ENCODE measurements at places on chromosomes 16 and 17. TPM values are rescaled to one million over a fixed set of nuclear protein-coding genes. Genes with fewer than 3 reads are reported as not detected.

DNA sequence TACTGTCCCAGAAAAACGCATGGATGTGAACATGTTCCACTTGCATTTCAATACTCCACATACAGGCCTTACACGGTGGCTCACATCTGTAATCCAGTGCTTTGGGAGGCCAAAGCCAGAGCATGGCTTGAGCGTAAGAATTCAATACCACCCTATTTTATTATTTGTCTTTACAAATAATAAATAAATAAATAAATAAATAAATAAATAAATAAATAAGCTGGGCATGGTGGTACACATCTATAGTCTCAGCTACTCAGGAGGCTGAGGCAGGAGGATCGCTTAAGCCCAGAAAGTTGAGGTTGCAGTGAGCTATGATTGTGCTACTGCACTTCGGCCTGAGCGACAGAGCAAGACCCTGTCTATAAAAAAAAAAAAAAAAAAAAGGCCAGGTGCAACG, 53.9 kb downstream of the PLXDC1 start:
- DNase-seq = no peak

GRCh38 chr17:62805234-62805633, 2.9 kb downstream of the MARCHF10 start:
- no peak for DNase-seq

GRCh38 chr17:78715000-78715771, 66.9 kb downstream of the CYTH1 start:
- peak; percentile 49 for DNase-seq

DNA sequence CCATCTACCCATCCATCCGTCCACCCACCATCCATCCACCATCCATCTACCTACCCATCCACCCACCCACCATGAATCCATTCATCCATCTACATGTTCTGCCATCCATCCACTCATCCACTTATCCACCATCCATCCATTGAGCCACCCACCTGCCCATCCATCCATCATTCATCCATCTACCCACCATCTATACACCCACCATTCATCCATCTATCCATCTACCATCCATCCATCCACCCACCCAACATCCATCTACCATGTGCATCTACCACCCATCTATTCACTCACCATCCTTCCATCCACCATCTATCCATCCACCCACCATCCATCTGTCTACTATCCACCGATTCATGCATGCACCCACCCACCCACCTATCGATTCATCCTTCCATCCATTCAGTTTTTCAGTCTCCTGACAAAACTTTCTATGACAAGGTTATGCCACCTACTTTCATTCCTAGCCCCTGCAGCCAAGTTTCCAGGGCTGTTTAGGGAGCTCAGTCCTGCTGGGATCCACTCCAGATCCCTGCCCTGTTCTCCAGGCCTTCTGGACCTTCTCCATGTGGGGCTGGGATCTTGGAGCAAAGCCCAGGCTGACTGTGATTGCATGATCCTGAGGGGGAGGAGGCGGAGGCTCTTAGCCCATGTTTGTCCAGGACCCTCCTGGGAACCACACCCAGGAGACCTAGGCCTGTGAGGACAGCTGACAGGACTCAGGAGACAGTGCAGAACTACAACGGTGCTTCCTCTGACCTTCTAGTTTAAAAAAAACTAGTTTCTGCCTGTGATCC, 27.4 kb downstream of the BCO1 start:
- no peak for DNase-seq

DNA sequence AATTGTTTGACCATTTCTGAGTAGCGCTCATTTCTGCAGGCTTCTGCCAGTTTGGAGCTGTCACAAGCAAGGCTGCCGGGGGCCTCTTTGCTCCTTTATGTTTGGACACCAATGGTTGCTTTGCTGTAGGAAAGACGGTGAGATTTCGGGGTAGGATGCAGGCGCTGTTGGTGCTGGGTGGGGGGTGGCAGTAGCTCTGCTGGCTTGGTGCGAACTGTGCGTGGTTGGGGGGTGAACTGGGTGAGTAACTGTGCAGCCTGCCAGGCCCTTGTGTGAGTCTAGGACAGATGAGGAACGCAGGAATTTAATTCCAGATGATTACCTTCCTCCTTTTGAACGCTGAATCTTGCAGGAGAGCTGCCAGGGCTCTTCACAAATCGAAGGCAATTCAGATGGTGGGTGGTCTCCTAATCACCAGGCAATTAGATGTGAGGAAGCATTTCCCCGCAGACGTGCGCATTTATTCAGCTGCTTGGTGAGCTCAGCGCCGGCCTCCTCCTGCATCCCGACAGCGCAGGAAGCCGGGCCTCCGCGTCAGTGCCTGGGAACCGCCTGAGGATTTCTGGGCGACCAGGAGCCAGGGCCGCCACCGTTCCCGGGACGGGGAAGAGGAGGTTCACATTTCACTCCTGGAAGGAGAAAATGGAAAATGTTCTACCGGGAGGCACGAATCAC, 154.4 kb downstream of the FOXL1 start:
- DNase-seq = peak; percentile 59

GRCh38 chr17:35747540-35748017, 5.5 kb downstream of the GAS2L2 start:
- DNase-seq = peak; percentile 89

DNA sequence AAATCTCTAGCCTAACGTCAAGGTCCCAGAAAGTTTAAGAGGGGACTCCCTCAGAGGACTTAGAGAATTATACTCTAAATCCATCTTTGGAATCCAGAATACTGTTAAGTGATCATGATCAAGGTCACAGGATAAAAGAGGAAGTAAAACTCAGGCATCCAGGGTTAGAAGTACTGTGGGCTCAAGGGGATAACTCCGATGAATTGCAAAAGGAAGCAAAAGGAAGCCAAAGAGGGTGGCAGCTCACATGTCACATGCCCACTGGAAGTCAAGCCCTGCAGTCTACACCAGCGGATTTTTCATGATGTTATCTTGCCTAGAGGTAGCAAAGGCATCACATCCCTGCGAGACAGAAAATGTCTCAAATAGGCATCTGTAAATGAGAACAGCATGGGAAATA, 3.8 kb downstream of the ZNF821 start:
- no peak for DNase-seq

DNA sequence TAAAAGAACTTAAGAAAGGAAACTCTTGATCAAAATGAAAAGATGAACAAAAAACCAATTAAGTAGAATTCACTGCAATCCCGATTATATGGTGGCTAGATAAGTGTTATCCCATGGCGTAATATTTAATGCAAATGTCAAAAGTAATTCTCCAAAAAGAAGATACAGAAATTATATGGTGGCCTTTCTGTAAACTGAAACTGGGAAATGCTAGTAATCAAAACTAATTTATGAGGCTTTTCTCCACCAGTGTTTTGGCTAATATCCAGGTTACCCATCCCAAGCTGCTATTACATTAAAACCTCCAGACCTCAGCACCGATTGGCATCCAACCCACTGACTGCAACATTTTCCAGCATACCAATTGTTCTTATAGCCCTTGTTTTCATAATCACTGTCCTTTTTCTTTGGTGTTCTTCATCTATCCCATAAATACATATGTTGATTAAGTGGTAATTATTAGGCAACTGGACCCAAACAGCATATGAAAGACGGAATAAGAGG, 77.2 kb upstream of the TNRC6A start:
- peak; percentile 22 for DNase-seq

DNA sequence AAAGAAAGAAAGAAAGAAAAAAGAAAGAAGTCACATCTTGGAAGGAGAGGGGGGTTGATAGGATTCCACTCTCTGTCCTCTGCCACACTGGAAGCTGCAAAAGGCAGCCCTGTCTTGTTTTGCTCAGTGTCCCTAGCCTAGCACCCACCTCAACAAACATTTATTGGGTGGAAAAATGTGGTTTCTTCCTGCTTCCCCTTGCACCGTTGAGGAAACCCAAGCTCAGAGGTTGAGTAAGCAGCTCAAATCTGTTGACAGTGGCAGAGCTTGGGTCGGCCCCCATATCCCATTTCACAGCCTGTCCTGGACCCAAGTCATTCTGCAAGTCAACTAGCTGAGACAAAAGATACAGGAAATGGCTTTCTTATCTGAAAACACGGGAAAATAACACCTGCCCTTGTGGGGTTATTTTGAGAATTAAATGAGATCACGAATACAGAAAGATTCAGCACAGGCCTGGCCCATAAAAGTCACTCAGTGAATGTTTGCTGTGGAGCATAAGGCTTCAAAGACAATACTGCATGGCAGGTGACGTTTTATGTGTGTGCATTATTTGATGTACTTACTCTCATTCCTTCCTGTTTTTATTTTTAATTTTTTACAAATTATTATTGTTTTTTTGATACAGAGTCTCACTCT, 63.6 kb downstream of the SCNN1B start:
- DNase-seq = peak; percentile 90

GRCh38 chr16:71846431-71846830, 655 bp downstream of the ATXN1L start:
- DNase-seq = peak; percentile 45

DNA sequence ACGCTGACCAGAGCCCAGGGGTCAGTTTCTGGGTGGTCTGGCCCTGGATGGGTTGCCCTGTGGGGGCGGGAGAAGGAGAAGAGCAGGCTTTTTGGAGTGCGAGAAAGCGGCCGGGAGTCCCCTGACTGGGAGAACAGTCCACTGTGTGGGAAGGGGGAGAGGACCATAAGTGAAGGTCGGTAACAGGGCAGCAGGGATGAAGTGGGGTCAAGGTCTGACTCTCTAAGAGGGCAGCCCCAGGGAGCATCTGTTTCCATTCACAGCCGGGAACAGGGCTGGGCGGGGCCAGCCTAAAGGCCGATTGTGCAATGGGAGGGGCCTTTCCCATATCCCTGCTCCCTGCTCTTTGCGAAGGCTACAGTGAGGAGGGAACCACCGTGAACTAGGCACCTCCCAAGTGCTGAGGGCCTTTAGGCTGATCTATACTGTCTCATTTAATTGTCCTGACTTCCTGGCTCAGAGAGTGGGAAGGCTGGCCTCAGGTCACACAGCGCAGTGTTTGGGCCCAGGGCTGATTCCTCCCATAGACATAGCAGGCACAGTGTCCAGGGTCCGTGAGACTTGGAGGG, 10.4 kb upstream of the WFDC1 start:
- no peak for DNase-seq

- DNase-seq = no peak
Measured at GRCh38 chr17:43427362-43428043, 28.7 kb downstream of the ARL4D start.

DNA sequence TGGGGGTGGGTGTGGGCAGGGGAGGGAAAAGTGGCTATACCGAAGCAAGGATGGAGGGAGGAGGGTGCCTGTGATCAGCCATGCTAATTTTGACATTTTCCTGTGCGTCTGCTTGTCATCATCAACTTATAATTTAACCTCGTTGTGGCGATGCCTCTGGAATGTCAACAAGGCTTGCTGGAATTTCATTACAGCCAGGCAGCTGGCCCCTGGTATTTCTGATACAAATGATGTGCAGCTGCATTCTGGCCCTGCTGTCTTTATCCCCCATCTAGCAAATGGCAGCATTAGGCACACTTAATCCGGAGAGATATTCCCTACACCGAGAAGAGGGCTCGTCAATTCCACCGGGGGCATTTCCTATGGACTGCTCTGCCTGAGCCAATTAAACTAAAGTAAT, 278.3 kb upstream of the CCL2 start:
- DNase-seq = no peak

- DNase-seq = no peak
Measured at GRCh38 chr17:61784510-61784909, 78.8 kb downstream of the BRIP1 start.

DNA sequence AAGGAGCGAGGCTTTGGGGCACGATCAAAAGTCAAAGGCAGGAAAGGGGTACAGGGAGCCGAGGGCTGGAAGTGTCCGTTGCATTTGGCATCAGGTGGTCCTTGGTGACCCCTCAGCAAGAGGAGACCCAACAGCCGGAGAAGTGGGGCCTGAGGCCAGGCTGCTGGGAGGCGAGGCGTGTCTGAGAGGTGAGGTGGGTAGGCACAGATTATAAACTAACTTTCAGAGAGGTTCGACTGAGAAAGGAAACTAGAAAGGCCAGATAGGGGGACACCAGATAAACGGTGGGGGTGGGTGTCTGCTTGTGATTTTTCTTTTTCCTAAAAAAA, 3.6 kb downstream of the PECAM1 start:
- DNase-seq = no peak

DNA sequence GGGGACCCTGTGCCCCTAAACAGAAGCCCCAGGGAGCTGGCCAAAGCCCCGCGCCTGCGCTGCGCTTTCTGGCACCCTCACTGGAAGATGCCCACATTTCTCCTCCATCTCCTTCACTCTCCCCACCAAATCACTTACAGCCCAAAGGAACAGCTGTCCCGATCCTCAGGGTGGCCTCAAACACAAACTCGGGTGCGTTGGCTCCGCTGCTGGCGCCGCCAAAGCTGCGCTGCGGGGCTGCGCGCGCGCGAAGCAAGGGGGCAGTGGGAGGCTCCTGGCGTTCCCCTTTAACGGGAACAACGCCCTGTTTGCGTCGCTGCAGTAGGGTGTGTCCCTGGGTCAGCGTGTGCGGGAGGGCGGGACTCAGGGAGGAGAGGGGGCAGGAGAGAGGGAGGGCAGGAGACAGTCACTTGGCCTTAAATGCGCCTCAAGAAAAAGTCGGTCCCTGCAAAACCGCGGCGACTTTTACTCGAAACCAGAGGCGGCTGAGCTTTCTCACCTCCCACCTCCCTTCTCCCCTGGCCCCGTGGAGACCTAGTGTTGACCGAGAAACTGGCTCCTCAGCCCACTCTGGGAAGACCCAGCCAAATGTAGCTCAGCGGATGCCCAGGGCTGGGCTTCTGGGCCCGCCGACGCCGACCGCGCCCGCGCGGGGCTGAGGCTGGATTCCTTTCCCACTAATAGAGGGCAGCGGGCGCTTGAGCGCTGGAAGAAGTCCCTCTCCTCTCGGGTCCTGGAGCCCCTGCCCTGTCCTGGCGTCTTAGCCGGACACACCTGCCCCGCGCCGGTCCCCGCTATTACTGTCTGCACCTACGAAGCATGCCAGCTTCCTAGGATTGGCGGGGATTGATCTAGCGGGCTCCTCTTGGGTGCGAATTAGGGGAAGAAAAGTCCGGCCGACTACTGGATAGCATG, 2.6 kb downstream of the PMP22 start:
- DNase-seq = peak; percentile 84

DNA sequence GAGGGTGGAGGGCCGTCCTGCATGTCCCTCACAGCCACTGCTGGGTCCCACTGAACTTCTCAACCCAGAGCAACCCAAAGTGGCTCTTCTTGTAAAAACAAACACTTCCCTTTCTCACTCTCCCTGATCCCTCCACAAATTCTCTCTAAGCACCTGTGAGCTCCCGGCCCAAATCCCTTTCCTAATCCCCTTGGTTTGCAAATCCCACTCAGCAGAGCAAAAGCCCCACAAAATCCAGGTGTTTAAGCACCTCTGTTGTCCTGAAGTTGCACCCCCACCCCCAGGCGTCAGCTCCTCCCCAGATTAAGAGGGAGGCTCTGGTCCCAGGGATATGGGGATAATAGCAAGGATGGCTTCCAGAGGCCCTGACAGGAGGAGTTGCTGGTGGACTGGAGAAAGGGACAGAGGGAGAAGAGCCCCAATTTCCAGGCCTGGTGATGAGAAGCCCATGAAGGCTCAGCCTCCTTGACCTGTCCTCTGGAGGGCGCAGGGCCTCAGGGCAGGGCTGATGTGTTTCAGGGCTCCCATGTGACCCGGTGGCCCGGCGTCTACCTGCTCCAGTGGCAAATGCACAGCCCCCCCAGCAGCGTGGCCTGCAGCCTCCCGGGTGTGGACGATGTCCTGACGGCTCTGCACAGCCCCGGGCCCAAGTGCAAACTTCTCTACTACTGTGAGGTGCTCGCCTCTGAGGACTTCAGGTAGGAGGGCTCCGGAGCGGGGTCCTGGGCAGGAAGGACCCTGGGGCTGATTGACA, 23.0 kb downstream of the NAGPA start:
- no peak for DNase-seq

Gene NPIPA5
- total RNA-seq = 0.99 TPM

Gene CACNA1G
- not detected for total RNA-seq

Gene RNF166
- 8.5 TPM for total RNA-seq

Gene MAP2K4
- total RNA-seq = 22.4 TPM

Gene OR1F1
- total RNA-seq = not detected

Gene GPR139
- total RNA-seq = not detected

Gene TRPV3
- total RNA-seq = not detected
